Activated CD8-positive, alpha-beta T cell treated with anti-CD3 and anti-CD28 coated beads, Interleukin-2, amount 10 ng/mL, durations not matched to agents 7 days and 5 days (primary cell): ENCODE measurements at places on chromosomes 16 and 17.

GRCh38 chr17:83057793-83058265, 21.6 kb upstream of the METRNL start:
- H3K4me3 ChIP-seq, result no peak overlapping the region
- H3K27me3 ChIP-seq, result peaks cover 3% of the 10 kb centered on the region
- peak; percentile 12 for DNase-seq
- peaks cover 18% of the 10 kb centered on the region for H3K4me1 ChIP-seq
- H3K27ac ChIP-seq, result no peak overlapping the region
- H3K36me3 ChIP-seq, result no peaks in the 10 kb centered on the region

DNA sequence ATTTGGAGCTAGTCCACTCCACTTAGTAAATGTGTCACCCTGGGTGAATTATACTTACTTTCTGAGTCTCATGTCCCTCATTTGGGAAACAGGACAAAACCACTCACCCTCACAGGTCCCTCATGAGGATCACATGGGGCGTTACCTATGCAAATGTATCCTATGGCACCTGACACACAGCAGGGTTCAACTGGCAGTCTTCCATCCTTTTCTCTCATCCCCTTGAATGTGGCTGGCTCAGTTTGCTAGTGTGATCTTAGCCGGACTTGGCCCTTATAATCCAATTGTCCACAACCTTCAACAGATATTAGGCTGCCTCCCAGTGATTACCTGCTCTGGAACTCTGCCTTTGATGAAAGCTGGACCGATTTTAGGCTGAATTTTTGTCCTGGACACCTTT, 308.8 kb downstream of the MAP2K6 start:
- no peak for DNase-seq
- no peak overlapping the region for H3K4me3 ChIP-seq
- no peak overlapping the region for H3K27ac ChIP-seq

GRCh38 chr17:33811004-33811760, 443.9 kb upstream of the CCL2 start:
- H3K27ac ChIP-seq, result no peak overlapping the region
- H3K4me1 ChIP-seq, result no peaks in the 10 kb centered on the region
- no peak for DNase-seq
- peaks cover 3% of the 10 kb centered on the region for H3K27me3 ChIP-seq

DNA sequence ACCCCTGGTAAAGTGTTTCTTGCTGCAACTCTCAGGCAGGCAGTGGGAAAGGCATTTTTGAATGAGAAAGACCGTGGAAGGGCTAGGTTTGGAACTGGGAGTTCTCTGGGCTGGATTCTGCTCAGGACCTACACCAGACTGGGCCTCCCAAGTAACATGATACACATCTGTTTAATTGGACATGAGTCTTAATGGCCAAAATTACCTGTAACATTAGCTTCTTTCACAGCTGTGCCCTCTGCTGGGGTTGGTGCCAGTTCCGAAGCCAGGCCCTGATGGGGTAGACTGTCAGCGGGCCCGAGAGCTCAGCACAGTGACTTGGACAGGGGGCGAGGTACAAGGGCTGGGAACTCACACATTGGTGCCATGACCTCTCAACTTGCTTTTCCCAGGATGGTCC, 118.9 kb upstream of the IRX3 start:
- H3K4me1 ChIP-seq, result no peaks in the 10 kb centered on the region
- H3K27me3 ChIP-seq, result no peaks in the 10 kb centered on the region
- no peak overlapping the region for H3K4me3 ChIP-seq
- no peak for DNase-seq
- H3K36me3 ChIP-seq, result no peaks in the 10 kb centered on the region

DNA sequence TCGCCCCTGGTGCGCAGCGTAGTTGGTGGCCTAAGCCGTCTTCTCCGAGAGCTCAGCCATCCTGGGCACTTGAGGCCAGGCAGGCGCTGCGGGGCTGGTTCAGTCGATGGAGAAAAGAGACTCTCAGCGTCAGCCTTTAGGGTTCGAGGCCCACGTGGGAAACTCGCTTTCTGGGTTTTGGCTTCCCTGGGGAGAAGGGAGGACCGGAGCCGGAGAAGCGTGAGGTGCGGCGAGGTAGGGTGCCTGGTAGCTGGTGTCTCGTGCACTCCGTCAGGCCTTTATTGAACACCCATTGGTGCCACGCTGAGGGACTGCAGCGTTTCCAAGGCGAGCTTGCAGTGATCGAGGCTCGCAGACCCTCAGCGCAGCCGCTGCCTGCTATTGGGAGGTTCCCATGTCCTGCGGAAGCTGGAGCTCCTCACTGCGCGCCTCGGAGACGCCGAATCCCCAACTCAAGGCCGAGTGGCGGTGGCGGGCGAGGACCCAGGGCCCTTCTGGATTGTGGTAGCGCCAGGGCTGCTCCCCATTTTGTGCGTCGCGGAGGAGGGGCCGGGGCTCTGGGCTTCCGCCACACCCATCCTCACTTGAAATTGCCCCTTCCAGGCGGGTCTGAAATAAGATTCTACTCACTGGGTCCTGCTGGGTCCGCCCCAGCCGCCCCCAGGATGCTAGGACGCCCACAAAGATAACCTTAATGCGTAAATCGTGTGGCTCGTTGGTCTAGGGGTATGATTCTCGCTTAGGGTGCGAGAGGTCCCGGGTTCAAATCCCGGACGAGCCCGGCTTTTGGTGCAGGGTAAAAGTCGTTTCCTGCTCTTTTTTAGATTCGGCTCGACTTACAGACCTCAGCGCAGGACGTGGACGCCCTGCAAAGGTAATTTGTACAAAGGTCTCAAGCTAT, 1.2 kb downstream of the OR1F1 start:
- peaks cover 53% of the 10 kb centered on the region for H3K4me1 ChIP-seq
- peaks cover 6% of the 10 kb centered on the region for H3K36me3 ChIP-seq
- DNase-seq, result peak; percentile 63
- H3K27me3 ChIP-seq, result peaks cover 56% of the 10 kb centered on the region
